ENCODE measurements at places on chromosomes 2 and 18. TPM values are rescaled to one million over a fixed set of nuclear protein-coding genes. Genes with fewer than 3 reads are reported as not detected.
A peak's percentile ranks its signal among the peaks of the same experiment; 100 is the strongest.

Gene ALK
- not detected for total RNA-seq

Gene RHBDD1
- 7.9 TPM for total RNA-seq

Gene RBFA
- 45.1 TPM for total RNA-seq

Gene NGEF
- 0.31 TPM for total RNA-seq

Gene HJURP
- 38.5 TPM for total RNA-seq

Gene MYOM1
- total RNA-seq = 0.06 TPM

Gene ARHGAP28
- 0.61 TPM for total RNA-seq

Gene EGR4
- total RNA-seq = not detected

Gene ACVR1C
- not detected for total RNA-seq

Gene AMER3
- total RNA-seq = not detected

Gene TRAF3IP1
- 11.5 TPM for total RNA-seq

Gene NOSTRIN
- total RNA-seq = not detected

GRCh38 chr18:13597068-13597467 lies 129.3 kb downstream of the FAM210A start:
- DNase-seq = no peak

GRCh38 chr18:7571626-7572025 lies 4.5 kb downstream of the PTPRM start:
- no peak for DNase-seq

DNA sequence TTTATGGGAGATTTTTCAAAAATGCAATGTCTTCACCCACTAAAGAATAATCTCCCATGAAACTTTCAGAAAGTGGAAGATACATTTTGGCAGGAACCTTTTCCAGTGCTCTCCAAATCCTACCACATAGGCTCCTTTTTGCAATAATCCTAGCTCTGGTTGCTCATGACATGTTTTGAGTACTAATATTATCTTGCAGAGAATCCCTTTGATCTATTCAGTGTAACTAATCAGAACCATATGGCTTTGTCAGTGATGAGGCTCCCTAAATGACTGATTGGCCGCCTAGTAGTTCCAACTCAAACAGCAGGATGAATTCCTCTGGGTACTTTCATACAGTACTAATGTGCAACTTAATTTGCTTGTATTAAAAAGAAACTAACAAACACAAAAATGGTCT lies 544.0 kb upstream of the FAM98A start:
- DNase-seq = no peak

DNA sequence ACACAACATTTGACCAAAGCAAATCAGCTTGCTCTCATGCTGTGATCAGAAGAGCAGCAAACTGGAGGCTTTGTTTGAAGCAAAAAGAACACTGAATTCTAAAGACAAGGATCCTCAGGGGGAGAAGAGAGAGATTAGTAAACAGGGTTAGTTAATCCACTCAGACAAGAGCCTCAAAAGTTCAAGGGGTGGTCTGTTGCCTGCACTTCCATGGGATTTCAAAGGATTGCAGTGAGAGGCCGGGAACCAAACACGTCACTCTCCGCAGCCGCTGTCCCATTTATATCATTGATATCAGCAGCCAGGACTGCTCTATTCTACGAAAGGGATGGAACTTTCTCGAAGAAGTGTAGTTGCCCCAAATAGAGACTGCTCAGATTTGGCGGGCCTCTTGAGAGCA lies 97.8 kb upstream of the SP3 start:
- DNase-seq = no peak

DNA sequence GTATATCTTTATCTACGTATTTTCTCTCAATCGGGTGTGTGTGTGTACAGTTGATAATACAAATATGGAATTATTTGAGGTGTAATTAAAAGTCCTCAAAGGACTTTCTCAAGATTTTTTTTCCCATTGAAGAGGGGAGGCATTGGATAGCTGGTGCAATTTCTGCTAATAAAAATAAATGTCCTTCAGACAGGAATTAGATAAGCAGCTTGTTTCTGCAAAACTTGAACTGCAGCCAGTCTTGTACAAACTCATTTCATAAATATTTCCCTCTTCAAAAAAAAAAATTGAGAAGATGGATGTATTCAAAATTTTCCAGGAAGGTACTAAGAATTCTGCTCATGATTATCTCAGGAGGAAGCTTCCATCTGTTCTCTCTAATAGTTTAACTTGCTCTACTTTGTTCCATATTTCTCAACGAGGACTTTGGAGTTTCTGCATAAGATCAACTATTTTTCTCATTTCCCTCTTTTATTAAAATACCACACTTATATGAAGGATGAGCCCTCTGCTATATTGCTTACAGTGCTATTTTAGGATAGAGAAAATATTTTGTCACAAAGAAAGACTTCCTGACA lies 33.0 kb upstream of the GLS start:
- peak; percentile 77 for DNase-seq

DNA sequence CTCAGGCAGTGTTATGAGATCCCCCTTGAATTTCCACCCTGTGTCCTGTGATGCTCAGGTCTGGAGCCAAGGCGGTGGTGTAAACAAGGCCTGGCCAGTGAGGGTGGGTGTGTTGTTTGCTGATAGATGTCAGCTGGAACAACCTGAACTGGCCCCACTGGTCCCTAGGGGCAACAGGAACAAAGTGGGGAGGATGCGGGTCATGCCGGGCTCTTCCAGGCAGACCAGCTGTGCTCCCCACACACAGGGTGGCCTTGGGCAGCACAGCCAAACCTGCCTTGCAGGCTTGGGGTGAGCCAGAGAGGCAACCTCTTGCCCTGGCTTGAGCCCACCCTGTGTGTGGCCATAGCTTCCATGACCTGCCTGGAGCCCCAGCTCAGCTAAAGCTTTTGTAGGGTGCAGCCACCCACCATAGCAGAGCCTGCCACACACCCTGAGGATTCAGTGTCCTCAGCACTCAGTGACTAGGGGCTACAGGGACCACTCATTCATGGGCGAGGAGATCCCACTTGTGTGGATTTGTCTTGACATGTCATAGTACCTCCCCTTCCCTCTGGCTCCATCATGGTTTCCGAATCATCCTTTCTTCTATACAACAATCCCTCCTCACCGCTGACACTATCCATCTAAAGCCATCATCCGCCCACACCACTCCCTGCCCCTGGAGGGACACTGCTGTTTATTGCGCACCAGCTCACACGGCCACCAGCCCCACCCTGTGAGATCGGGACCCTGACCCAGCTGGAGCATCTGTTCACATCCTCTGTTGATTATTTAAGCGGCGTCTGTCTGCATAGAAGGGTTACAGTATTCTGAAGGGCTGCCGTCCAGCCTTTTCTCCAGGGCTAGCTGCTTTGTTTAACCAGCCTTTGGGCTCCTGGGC lies 268.8 kb downstream of the CYP26B1 start:
- no peak for DNase-seq

DNA sequence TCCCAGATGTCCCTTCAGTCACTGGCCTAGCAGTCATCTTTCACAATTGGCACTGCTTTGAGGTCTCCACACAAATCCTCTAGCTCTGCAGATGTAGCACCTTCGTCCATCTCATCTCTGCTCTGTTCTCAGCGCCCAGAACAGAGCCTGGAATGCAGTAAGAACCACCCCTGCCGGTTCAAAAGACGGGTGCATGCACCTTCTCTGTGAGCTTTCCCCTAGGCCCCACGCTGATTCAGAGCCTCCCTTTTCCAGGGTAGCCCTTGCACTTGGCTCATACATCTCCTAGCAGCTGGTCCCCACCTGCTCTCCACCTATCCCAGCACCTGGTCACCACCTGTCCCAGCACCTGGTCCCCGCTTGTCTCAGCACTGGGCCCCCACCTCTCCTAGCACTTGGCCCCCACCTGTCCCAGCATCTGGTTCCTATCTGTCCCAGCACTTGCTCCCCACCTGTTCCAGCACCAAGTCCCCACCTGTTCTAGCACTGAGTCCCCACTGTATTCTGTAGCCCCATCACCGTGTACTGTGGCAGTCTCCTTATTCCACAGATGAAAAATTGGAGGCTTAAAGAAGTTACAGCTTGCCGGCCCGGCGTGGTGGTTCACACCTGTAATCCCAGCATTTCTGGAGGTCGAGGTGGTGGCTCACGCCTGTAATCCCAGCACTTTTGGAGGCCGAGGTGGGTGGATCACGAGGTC lies 4.7 kb upstream of the KCNF1 start:
- DNase-seq = no peak

GRCh38 chr2:114160263-114160981 lies 270.5 kb downstream of the ACTR3 start:
- DNase-seq = no peak

GRCh38 chr18:79685281-79685680 lies 5.7 kb downstream of the CTDP1 start:
- DNase-seq = no peak

DNA sequence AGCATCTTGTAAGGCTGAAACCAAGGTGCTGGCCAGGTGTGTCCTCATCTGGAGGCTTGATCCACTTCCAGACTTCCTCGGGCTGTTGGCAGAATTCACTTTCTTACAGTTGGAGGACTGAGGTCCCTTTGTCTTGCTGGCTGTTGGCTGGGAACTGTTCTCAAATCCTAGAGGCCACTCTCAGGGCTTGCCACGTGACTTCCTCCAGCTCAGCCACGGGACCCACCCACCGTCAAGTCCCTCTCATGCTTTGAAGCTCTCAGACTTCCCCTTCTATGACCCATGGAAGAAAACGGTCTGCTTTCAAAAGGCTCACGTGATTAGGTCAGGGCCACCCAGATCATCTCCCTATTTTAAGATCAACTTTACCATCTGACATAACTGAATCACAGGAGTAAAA lies 77.1 kb downstream of the SMAD4 start:
- DNase-seq = no peak

DNA sequence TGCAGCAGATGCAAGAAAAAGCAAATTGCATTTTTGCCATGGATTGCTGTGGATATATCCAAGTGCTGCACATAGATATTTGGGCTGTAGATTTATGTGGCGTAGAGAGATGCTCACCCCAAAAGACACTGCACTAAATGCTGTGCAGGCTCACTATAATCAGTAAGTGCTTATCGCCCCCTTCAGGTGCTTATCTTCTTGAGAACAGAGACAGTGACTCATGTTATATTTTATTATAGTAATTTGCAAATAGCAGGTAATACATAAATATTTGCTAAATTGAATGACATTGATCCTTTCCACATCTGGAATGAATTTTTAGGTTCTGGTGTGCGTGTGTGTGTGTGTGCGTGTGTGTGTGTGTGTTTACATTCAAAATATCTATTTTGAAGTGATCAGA lies 36.8 kb upstream of the PLEKHM3 start:
- DNase-seq = peak; percentile 44

DNA sequence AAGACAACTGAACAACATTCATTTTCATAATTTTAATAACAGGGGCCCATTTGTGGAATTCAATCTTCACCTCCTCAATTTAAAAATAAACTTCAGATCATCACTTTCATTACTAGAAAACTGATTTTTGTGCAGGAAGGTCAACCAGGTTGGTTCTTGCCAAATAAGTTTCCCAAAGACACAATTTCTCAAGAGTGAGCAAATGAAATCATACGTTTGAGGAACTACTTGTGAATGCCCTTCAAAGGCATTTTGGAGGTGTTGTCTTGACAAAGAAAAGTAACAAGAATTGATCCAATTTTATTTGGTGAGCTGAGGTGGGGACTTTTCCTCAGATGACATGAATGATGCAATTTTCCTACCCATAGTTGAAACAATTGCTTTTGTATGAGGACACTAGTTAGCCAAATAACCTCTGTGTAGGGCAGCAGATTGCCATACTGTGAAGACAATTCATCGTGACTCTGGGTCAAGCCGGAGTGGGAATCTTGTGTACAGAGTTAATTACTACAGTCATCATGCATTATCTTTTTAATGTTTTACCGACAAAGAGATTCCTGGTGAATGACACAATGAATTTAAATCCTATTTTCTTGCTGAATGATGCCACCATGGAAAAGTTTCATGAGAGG lies 121.8 kb downstream of the TGFA start:
- DNase-seq = no peak

- no peak for DNase-seq
Observed at GRCh38 chr18:21131698-21132227, 20.1 kb upstream of the ROCK1 start.

GRCh38 chr2:103361712-103362111 lies 599.9 kb downstream of the TMEM182 start:
- DNase-seq = no peak

GRCh38 chr2:197838036-197838435 lies 33.6 kb downstream of the PLCL1 start:
- DNase-seq = no peak

DNA sequence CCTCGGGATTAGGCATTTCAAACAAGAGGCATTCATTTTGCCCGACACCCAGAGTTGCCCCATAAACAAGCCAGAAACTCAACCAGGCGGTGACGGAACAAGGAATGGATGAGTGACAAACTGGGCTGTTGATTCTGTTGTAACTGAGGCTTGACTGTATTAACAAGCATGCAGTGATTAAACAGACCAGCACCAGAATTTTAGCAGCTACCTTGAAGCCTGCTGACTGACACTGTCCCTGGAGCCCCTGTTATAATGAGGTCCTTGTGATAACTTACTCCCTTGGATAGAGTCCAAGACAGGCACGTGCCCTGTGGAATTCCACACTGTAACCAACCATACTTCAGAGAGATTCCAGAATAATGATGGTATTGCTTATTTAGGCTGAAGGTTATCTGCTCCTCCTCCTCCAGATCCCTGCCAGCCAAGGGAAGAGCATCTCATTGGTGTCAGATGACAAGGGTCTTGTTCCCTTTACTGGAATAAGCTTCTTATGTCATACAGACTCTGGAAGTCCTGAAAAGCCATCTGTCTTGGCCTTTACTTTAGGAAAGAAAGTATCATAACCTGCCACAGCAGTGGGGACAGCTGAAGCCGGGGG lies 97.1 kb upstream of the RMDN2 start:
- no peak for DNase-seq

GRCh38 chr2:47782381-47782670 lies 619 bp upstream of the MSH6 start:
- no peak for DNase-seq

- peak; percentile 53 for DNase-seq
Observed at GRCh38 chr2:231717281-231718171, 9.2 kb downstream of the PTMA start.

- DNase-seq = no peak
Observed at GRCh38 chr18:56721031-56721430, 69.9 kb downstream of the WDR7 start.

DNA sequence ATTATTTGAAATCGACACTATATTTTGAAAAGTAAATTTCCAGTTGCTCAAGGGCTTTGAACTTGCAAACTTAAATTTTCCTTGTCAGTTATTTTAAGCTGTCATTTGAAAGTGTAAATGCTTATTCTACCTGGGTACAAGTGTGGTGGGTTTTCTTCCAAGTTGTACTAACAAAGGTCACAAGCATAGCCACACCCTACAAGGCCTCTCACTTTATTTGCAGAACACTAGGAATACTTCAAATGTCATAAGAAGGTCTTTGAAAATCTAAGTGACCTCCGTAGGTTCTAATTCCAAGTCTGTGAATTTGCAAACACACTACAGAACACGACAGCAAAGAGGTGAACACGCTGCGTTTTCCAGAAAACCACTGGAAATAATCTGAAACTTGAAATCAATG lies 9.3 kb upstream of the RMDN2 start:
- DNase-seq = no peak

- no peak for DNase-seq
Observed at GRCh38 chr2:235416858-235417499, 76.9 kb upstream of the AGAP1 start.

GRCh38 chr2:37417321-37417720 lies 72.9 kb downstream of the QPCT start:
- DNase-seq = no peak

- DNase-seq = peak; percentile 9
Observed at GRCh38 chr2:174465327-174465726, 21.5 kb downstream of the GPR155 start.
